Activated T-cell treated with anti-CD3 and anti-CD28 coated beads, Interleukin-2, amount 50 U/mL, for 1 hour (primary cell): ENCODE measurements at places on chromosomes 5 and 9.

DNA sequence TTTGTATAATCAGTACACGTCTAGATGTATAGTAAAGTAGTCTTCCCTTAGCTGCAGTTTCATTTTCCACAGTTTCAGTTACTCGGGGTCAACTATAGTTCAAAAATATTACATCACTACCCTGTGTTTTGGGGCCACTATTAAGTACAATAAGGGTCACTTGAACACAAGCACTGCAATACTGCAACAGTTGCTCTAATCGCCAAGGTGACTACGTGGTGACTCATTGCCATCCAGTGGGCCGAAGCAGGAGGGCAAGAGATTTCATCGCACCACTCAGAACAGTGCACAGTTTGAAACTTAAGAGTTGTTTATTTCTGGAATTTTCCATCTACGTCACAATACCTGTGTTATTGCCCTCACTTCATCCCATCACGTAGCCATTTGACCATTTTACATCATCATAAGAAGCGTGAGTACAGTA is at the start of gene ARL14EPL:
TSS of gene ARL14EPL (plus strand) at position 379 of the 424 bp plus-strand sequence. CDS start 18,994 bp downstream, outside the sequence.
- DNase-seq = no peak

- no peak for DNase-seq
These were observed 26.2 kb upstream of the ZNF608 start for GRCh38 chr5:124772457-124773200.

- DNase-seq = peak; percentile 79
These were observed 63.6 kb upstream of the IL17B start for GRCh38 chr5:149442563-149443182.

DNA sequence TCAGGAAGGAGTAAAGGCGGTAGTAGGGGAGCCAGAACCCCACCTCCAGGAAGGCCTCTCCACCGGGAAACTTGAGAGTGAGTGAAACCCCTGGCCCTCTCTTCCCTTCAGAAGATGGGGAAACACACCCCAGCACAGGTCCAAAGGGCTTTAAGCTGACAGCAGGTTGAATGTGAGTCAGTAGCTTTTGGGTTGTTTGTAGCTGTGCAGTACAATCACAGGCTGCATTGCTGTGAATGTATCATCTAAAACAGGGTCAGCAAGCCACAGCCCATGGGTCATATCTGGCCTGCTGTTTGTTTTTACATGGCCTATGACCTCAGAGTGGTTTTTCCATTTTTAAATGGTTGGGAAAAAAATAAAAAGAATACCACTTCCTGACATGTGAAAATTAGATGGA is 10.0 kb downstream of the OTULINL start:
- no peak for DNase-seq

DNA sequence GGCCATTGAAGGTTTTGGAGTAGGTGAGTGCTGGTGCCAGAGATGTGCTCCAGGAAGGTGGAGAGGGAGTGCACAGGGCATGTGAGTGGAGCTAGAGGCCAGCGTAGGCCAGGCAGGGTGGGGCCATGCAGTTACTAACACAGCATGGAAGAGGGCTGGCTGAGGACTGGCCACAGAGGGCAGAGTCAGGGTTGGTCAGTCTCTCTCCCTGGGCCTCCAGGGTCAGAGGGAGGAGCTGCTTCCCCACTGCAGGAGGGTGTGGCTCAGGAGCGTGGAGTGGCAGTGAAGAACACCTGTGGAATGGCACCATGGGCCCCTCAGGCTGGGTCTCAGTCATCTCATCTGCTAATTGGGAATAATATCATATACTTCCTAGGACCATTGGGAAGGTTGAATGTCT is 167.7 kb downstream of the MACROH2A1 start:
- no peak for DNase-seq

DNA sequence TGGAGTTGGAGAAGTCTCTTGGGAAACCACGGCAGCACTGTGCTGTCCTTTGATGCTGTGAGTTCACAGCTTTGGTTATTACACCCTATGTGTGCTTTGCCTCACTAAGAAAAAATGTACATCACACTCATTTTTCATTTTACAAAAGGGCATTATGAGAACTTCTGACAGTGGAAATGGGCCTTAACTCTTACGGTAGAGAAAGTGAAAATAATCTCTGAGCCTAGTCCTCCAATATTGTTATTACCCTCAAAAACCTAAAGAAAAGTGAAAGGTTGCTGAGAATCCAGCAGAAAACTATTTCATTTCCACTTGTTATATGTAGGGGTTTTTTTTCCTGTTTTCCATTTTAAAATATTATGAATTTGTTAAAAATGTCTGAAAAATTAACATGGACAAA is 8.2 kb upstream of the OR13D1 start:
- DNase-seq = no peak

GRCh38 chr9:116900007-116900367 is 212.9 kb downstream of the TRIM32 start:
- no peak for DNase-seq

DNA sequence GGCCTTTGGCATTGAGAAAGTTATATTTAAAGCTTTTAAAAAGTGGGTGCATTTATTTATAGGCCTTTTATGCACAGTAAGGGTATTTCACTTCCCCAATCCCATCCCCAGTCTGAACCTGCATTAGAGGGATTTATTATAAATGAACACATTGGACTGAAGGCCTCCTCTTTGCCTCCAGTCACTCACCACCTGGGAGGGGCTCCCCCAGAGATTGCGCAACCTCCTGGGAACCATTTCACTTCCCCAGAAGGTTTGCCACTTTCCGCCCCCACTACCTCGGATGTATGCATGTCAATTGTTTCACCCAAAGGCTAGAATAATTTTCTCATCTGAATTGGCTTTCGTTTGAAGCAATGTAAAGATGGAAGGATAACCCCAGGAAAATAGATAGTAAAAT is 29.8 kb upstream of the VCAN start:
- DNase-seq = no peak

GRCh38 chr5:86407711-86408110 is 210.0 kb upstream of the COX7C start:
- no peak for DNase-seq

DNA sequence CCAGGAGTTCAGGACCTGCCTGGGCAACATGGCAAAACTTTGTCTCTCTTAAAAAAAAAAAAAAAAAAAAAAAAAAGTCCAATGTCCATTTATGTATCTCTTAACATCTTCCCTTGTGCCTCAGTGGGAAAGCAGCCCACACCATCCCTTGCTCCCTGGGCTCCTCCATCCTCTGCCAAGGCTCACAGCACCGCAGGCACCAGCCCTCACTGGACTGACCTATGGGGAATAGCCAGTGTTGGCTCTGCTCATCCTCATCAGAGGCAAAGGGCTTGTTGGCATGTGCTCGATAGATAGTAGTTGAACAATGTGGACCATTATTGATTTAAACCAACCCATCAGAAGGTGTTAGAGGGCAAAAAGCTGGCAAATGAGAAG is 61.8 kb upstream of the LRRTM2 start:
- DNase-seq = no peak

GRCh38 chr5:102718819-102719218 is 36.3 kb upstream of the PAM start:
- DNase-seq = no peak

DNA sequence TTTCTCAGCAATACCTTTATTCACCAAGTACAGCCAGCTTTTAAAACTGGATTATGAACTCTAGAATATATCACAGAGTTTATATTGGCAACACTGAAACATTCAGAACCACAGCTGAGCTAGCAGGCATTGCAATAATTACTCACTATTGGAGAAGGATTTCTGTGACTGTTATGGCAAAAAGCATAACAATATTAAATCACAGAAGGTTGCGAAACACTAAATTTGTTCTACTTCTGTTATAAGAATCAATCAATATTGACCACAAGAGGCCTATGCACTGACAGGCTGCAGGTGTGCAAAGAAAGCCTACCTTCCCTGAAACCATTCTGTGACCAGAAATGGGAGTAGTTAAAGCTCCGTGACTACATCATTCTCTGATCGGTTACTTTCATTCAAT is 59.2 kb downstream of the AP3B1 start:
- no peak for DNase-seq

DNA sequence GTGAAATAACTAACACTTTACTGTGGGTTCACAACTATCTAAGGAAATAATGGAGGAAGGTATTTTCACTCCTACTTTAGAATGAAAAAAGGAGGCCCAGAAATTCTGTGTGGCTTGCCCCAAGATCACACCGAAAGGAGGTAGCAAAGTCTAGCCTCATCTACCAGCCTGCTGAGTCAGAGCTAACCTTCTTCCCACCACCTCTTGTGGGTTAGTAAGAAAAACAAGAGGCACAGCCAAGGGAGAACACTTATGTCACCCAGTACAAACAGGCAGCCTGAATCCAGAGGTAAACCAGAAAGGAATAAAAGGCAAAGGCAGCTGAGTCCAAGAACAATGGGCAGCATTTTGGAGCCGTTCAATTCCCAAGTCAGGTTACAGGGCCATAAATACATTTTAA is 91.9 kb upstream of the RASEF start:
- DNase-seq = no peak

DNA sequence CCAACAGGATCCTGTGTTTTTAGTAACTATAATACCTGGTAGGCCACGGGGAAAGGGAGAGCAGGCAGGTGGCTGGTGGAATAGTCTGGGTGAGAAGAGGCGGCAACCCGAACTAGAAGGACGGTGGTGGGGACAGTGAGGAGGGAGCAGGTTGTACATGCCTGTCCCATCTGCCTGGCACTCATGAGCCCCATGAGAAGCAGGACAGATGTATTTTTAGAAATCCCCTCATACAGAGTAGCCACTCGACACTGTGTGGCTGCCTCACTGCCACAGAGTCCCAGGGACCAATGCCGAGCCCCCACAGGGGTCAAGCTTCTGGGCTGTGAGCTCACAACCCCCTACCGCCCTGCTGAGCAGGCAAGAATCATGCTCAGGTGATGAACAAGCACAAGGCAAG is 136.6 kb downstream of the SEC61B start:
- no peak for DNase-seq

DNA sequence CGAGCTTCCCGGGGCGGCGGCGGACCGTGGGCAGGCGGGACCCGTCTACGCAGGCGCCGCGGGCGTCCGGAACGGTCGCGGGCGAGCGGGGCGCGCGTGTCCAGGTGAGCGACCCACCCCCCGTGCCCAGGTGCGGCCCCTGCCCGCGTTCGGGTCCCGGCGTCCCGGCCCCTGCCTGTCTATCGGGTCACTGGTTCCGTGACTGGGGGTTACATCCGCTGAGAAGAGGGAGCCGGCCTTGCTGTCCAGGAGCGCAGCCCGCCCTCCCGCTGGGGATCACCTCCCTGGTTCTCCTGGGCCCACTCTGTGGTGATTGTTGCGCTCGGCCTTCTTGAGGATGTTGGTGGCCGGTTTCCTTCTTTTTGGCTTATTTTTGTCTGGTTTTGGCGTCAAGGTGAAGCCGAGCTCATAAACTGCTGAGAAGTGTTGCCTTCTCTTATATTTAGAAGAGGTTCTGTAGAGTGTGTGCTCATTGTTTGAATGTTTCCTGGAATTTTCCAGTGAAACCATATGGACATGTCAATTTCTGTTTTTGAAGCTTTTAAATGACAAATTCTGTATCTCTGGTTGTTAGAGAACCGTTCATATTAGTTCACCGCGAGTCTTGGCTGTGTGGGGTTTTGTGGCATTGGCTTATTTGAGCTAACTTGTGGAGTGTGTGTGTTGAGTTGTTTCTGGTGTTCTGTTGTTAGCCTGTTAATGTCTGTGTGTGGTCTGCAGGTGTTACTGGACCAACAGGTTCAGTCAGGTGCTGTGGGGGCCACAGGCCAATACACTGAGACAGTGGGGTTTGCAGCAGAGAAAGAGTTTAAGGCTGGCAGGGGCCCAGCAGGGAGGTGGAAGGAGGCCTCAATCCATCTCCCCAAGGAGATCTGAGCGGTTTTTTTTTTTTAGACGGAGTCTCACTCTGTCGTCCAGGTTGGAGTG is 621 bp downstream of the CEP72 start:
- DNase-seq = no peak

GRCh38 chr9:126857261-126857960 is 3.0 kb upstream of the ZBTB34 start:
- DNase-seq = no peak

DNA sequence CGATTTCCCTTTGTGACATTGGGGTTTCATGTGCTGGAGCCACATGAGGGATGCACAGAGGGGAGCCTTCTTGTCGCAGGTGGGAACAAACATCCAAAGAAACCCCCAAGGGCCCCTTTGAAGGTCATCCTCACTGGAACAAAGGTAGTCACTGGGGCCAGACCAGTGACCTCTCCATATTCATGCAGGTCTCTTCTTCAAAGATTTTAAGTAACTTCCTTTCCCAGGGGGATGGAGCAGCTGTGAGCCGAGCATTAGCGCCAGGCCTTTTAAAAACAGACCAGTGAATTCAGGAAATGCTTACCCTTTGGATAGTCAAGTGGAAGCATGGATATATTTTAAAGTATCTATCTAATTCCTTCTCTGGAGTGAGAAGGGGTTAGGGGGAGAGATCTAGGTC is 33.0 kb downstream of the DAPK1 start:
- no peak for DNase-seq

DNA sequence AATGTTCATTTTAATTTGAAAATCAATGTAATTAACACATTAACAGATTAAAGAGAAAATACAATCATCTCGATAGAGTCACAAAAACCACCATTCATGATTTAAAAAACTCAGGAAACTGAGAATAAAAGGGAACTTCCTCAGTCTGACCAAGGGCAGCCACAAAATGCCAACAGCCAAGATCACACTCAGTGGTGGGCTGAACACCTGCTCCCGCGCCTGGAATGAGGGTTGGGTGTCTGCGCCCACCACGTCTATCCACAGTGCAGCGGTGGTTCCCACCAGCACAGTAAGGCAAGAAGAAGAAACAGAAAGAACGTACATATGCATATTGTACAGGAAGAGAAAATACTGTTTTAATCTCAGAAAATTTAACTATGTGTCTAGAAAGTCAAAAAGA is 11.7 kb upstream of the NSMF start:
- no peak for DNase-seq

- DNase-seq = no peak
These were observed 63.8 kb upstream of the RNF130 start for GRCh38 chr5:180135128-180135955.

DNA sequence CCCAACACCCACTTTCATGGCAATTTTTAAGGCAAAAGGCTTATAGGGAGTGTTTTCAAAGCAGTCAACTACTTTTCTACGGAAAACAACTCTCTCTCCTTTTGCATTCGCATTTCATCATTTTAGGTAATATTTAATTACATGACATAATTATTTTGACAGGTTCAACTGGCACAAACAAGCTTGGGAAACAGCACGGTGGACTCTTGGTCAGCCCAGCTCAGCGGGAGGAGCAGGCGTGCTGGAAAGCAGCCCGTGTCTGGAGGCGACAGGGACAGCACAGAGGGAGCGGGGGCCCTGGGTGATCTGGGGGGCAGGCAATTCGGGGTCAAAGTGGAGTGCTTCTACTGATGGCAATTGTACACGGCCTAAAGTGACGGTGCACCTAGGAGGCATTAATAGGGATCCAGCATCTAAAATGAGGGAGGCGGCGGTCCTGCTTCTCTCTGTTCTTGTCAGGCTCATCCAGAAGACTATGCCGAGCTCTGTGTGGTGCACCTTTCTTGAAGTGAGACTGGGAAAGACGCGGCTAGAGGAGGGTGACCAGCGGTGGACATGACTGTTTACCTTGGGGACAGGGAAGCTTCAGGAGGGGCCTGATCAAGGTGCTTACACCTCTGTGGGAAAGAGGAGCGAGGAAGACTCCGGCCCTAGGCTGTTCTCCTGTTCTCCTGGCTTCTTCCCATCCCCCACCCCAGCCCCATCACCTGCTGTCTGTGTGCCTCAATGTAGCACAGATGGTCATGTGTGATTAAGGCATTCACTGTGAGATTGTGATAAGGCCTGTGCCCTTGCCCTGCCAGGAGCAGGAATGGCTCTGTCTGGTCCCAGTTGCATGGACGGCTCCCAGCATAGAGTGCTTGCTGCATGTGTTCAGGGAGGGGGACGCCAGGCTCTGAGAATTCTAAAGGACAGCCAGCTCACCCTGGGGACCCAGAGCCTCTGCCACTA is 3.4 kb downstream of the MYMK start:
- DNase-seq = no peak
